ENCODE measurements at places on chromosomes 11 and 22. TPM values are rescaled to one million over a fixed set of nuclear protein-coding genes. Genes with fewer than 3 reads are reported as not detected.

GRCh38 chr11:19374151-19374569 lies 133.4 kb upstream of the E2F8 start:
- H3K27ac ChIP-seq, result no peak overlapping the region
- no peaks in the 10 kb centered on the region for H3K36me3 ChIP-seq
- H3K4me3 ChIP-seq, result no peak overlapping the region
- no peak for DNase-seq
- H3K4me1 ChIP-seq, result no peaks in the 10 kb centered on the region

DNA sequence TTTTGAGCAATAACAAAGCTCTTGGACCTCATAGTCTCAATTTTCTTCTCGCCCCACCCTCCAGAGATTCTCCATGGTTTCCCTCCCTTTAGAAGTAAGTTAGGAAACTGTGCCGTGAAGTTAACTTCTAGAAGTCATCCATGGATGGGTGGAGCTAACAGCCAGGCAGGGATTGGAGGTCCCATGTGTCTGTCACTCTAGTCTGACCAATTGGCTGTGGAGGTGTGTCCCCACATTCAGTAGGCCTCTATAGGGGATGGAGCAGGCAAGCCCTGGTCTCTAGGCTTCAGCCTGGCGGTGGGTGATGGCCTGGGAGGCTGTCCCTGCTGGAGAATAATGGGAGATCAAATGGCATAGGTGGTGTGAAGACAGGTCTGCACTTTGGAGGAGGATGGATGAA lies 50.7 kb downstream of the TP53I11 start:
- no peaks in the 10 kb centered on the region for H3K36me3 ChIP-seq
- DNase-seq, result no peak
- no peak overlapping the region for H3K4me3 ChIP-seq
- no peaks in the 10 kb centered on the region for H3K4me1 ChIP-seq
- no peak overlapping the region for H3K27ac ChIP-seq

DNA sequence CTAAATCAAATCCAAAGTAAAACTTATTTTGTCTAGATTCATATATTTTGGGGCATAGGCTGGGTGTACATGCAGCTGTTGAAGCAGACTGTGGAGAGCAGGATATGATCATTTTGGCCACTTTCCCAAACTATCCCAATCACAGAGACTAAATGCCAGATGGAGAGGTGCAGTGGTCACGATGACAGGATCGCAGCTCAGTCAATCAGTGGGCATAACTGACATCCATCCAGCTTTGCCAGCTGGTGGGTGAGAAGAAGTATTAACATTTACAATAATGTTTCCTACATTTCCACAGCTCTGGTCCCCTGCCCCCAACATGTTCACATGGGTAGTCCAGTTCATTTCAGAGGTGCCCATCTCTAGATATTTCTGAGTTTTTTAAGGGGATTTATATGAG lies 255.5 kb upstream of the SESN3 start:
- no peak for DNase-seq
- H3K27me3 ChIP-seq, result no peaks in the 10 kb centered on the region
- H3K36me3 ChIP-seq, result no peaks in the 10 kb centered on the region

GRCh38 chr11:86034710-86035109 lies 34.2 kb downstream of the PICALM start:
- peaks cover 9% of the 10 kb centered on the region for H3K4me1 ChIP-seq
- no peak overlapping the region for H3K27ac ChIP-seq
- no peaks in the 10 kb centered on the region for H3K27me3 ChIP-seq
- no peak for DNase-seq

- no peak overlapping the region for H3K27ac ChIP-seq
- H3K27me3 ChIP-seq, result peaks cover 4% of the 10 kb centered on the region
- DNase-seq, result no peak
- H3K4me1 ChIP-seq, result no peaks in the 10 kb centered on the region
- H3K36me3 ChIP-seq, result no peaks in the 10 kb centered on the region
These were observed 59.5 kb upstream of the SEZ6L start for GRCh38 chr22:26109686-26110315.

DNA sequence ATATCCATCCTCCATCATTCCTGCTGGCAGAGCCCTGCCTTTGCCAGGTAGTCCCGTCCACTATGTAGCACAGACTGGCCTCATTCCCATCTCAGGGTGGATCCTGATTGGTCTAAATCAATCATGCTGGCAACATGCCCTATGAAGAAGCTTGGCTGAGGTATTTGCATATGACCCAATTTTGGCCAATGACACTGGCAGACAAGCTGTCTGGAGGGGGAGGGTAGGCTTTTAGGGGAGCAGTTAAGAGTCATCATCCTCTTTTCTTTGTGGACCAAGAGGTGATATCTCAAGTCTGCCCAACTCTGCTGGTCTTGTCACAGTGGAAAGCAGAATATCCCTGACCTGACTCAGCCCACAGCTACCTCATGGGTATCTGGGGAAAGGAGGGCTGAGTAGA lies 5.1 kb downstream of the CCDC89 start:
- H3K27me3 ChIP-seq, result peaks cover 20% of the 10 kb centered on the region
- no peak overlapping the region for H3K4me3 ChIP-seq
- H3K36me3 ChIP-seq, result no peaks in the 10 kb centered on the region

DNA sequence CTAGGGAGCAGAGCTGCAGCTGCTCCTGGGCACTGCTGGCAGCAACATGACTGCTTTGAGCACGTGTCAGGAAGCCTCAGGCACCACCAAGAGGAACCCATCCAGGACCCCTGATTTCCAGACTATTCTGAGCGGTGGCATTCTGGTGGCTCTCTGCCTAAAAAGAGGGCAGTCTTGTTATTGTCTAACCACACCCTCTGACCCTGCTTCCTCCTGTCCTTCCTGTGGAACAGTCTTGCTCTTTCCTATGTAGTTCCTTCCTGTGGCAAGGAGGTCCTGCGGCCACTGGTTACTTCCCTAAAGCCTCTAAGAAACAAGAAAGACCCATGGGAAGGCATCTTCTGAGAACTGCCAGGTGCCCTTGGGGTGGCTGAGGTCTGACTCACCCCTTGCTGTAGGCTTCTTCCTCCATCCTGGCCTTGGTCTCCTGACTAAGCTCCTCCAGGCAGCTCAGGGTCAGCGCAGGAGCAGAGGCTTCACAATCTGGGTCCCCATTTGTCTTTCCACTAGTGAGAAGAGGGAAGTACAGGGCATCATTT lies 13.1 kb upstream of the LYVE1 start:
- no peak overlapping the region for H3K27ac ChIP-seq
- DNase-seq, result no peak
- H3K27me3 ChIP-seq, result peaks cover 13% of the 10 kb centered on the region
- peaks cover 2% of the 10 kb centered on the region for H3K4me1 ChIP-seq

- H3K36me3 ChIP-seq, result no peaks in the 10 kb centered on the region
- peaks cover 7% of the 10 kb centered on the region for H3K27me3 ChIP-seq
- H3K27ac ChIP-seq, result no peak overlapping the region
- no peak overlapping the region for H3K4me3 ChIP-seq
- DNase-seq, result no peak
These were observed 13.8 kb upstream of the MB start for GRCh38 chr22:35630891-35631290.

- no peak for DNase-seq
- H3K27ac ChIP-seq, result no peak overlapping the region
- no peaks in the 10 kb centered on the region for H3K36me3 ChIP-seq
- no peaks in the 10 kb centered on the region for H3K4me1 ChIP-seq
These were observed 56.6 kb downstream of the CSNK2A3 start for GRCh38 chr11:11296434-11296833.

GRCh38 chr11:11502263-11502861 lies 119.4 kb downstream of the GALNT18 start:
- H3K27ac ChIP-seq, result no peak overlapping the region
- no peaks in the 10 kb centered on the region for H3K4me1 ChIP-seq
- H3K4me3 ChIP-seq, result no peak overlapping the region
- peaks cover 6% of the 10 kb centered on the region for H3K27me3 ChIP-seq
- DNase-seq, result no peak

GRCh38 chr22:19855504-19856409 lies 1.1 kb upstream of the GNB1L start:
- H3K4me1 ChIP-seq, result peaks cover 35% of the 10 kb centered on the region
- peak overlapping the region; percentile 97 for H3K27ac ChIP-seq
- H3K27me3 ChIP-seq, result no peaks in the 10 kb centered on the region

- H3K27me3 ChIP-seq, result no peaks in the 10 kb centered on the region
- H3K36me3 ChIP-seq, result no peaks in the 10 kb centered on the region
These were observed 105.0 kb upstream of the SESN3 start for GRCh38 chr11:95335989-95336388.

- no peak for DNase-seq
- no peaks in the 10 kb centered on the region for H3K36me3 ChIP-seq
- no peaks in the 10 kb centered on the region for H3K4me1 ChIP-seq
- H3K27me3 ChIP-seq, result no peaks in the 10 kb centered on the region
- H3K27ac ChIP-seq, result no peak overlapping the region
These were observed 228.2 kb upstream of the DDI1 start for GRCh38 chr11:103808252-103808651.

DNA sequence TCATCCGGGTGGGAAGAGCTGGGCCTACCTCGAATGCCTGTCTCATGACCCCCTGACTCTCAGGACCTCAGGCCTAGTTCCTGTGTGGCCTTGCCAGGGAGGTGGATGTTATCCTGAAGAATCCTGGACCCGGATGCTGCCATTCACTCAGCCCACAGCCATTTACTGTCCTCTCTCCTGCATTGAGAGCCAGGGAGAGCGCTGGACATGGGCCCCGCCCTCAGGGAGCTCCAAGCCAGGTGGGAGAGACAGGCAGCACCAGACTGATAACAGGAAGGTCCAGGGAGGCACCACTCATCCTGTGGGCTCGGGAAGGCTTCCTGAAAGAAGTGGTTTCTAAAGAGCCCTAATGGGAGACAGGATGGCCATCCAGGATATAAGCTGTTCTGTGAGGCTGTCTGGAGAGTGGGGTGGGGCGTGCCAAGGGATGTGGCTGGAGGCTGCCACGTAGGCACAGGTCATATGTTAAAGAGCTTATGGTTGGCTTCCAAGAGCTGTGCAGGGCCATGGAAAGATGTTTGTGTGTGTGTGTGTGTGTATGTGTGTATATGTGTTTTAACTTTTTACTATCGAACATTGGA lies 8.6 kb downstream of the SERPINH1 start:
- no peaks in the 10 kb centered on the region for H3K27me3 ChIP-seq
- peaks cover 5% of the 10 kb centered on the region for H3K4me1 ChIP-seq
- no peak overlapping the region for H3K27ac ChIP-seq
- H3K4me3 ChIP-seq, result no peak overlapping the region

DNA sequence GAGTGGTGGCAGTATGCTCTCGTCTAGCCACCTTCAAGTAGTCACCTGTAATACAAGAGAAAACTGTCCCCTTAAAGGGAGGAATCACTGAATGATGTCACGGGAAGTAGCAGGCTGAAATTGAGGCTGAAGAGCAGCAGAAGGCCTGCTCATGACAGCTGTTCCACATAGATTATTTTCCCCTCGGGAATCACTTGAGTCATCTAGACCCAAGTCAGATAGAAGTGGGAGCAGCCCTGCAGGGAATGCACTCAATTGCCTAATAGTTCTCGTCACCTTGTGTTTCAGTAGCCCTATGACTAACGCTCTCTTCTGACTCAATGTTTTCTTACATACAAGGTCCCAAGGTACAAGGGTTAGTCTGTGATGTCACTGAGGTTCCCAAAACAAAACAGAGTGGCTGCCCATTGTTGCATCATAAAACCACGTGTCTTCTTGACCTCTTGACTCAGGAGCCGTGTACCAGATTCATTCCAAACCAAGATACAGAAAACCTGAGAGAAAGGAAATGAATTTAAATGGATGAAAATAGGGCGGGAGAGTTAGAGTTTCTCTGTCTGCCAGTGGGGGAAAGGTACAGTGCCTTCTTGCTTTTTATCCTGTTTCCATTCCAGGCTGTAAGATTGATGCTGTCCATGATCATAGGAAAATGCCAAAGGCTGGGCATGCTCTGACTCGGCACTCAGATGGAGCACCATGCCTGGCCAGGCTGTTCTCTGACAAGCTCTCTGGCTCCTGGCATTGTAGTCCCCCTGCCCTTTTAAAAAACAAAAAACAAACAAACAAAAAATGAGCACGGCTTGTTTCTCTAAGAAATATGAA lies 21.6 kb upstream of the C11orf96 start:
- peaks cover 24% of the 10 kb centered on the region for H3K36me3 ChIP-seq
- DNase-seq, result no peak
- no peak overlapping the region for H3K4me3 ChIP-seq

DNA sequence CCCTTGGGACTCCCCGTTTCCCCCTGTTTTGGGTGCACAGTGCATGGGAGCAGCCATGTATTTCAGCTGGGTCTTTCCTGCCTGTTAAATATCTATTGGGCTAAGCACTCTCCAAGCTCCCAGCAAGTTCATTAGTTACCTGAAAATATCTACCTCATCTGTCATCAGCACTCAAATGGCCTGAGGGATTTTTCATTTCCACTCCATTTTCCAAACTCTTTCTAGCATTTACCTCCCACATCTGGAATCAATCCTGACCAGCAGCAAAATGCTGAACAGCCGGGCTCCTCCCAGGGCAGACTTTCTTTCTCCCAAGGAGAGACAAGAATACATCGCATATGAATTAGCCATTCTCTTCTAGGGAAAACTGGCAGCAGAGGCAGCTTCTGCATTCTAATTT lies 273.5 kb upstream of the MPPED2 start:
- no peak for DNase-seq
- H3K4me1 ChIP-seq, result no peaks in the 10 kb centered on the region
- no peaks in the 10 kb centered on the region for H3K36me3 ChIP-seq
- H3K27ac ChIP-seq, result no peak overlapping the region

GRCh38 chr11:24457985-24458384 lies 38.9 kb upstream of the LUZP2 start:
- H3K27me3 ChIP-seq, result no peaks in the 10 kb centered on the region
- H3K4me1 ChIP-seq, result no peaks in the 10 kb centered on the region
- no peak overlapping the region for H3K4me3 ChIP-seq
- no peak for DNase-seq
- H3K36me3 ChIP-seq, result no peaks in the 10 kb centered on the region
- H3K27ac ChIP-seq, result no peak overlapping the region

- peaks cover 53% of the 10 kb centered on the region for H3K4me1 ChIP-seq
- no peaks in the 10 kb centered on the region for H3K27me3 ChIP-seq
- DNase-seq, result no peak
- peak overlapping the region; percentile 25 for H3K4me3 ChIP-seq
These were observed 2.2 kb downstream of the SLC35C1 start for GRCh38 chr11:45806937-45807791.

Gene HTR3A
- total RNA-seq, result not detected

Gene NUP98
- 94.7 TPM for total RNA-seq

Gene TUG1
- 84.8 TPM for total RNA-seq

Gene FGF4
- total RNA-seq, result not detected

Gene SCN2B
- total RNA-seq, result not detected

Gene SLC25A18
- total RNA-seq, result not detected

Gene PDGFD
- not detected for total RNA-seq

Gene OR4C16
- not detected for total RNA-seq

Gene EIF3L
- 444 TPM for total RNA-seq

Gene PLEKHB1
- 12.6 TPM for total RNA-seq

Gene SEZ6L
- total RNA-seq, result not detected

Gene OR51T1
- not detected for total RNA-seq

Gene OR5P2
- not detected for total RNA-seq
